ENCODE measurements at places on chromosomes 3 and 15.

DNA sequence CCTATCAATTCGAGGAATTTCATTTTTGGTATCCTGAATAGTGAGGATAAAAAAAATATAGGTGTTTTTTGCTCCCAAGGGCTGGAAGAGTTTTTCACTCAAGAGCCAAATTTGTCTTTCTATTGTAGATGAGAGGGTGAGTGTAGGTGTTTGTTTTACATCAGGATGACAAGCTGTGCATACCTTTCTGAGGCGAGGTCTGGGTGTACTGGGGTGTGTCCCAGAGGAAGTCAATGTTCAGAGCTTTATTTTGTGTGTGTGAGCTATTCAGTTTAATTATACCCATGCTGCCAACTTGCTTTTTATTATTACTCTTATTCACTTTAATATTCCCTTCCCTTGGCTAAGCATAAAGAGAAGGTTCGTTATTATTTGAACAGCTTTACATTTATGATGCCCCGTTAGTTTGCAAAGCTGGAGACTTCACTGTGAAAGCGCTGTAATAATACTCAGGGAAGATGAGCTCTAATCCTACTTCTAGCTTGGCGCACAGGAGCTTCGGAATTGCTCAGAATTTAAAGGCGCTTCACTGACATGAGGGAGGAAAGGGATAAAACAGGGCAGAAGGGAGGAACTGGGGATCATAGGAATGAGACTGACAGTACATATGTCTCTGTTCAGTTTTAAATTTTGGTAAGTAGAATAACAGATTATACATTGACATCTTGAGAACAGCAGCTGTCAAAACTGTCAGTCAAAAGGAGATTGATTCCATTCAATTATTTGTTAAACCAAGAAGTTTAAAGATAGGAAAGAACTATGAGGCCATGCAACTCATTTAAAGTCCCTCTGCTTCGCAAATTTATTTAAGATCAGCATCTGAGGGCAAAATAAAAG lies 117.7 kb upstream of the TP63 start:
- no peak for DNase-seq

GRCh38 chr3:145266368-145266767 lies 894.6 kb downstream of the PLOD2 start:
- DNase-seq, result no peak

DNA sequence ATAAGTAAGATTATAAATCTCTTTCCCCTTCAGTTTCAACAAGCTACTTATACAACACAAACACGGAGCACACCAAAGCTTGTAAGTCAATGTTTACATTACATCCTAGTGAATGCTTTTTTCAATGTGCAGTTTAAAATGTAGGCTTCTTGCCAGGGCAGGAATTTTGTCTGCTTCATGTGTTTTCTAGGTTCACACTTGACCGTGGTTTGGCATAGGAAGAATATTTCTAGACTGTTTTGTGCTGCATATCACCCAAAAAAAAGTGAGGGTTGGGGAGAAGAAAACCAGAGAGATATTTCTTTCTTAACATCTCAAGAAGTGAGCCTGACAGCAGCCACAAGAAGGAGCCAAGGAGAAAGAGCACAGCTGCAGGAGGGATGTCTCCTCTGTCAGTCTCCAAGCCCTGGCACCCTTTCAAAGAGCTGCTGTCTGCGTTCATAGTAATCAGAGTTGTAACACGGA lies 255.8 kb downstream of the MEIS2 start:
- DNase-seq, result no peak

DNA sequence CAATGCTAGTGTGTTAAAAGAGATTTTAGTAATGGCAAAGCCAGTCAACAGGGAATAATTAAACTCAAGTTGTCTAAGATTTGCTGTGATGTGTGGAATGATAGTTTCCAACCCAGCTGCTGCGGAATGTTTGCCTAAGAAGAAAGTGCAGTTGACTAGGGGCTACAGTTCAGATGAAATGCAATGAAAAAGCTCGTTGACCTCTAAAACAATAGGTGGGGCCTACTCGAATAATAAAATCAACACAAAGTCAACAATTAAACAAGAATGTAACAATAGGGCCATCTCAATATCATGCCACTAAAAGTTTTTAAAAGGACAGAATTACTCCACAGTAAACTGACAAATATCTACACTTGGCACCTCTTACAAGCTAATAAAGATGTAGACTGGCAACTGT lies 484.2 kb downstream of the MECOM start:
- no peak for DNase-seq

DNA sequence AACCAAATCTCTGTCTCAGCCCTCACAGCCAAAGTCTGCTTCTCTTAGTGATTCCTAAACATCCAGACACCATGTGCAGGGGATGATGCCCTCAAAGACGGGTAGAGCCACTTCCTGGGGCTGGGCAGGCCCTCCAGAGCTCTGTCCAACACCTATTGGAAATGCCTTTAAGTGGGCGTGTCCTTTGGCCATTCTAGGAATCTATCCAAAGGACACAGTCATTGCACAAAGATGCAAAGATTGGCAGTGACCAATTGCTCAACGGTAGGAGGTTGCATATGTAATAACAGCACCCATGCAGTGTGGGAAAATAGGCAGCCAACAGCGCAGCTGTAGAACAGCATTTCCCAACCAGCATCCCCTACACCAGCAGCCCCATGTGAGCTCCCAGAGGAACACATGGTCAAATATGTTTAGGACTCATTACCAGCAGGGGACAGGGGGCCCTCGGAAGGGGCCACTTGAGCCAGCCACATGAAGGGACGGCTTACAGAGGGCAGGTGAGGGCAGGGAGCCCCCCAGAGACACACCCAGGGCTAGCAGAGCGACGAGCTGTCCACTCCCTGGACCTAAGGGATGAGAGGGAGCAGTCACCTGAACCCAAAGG lies 142.8 kb upstream of the IQSEC1 start:
- DNase-seq, result no peak

GRCh38 chr3:22263042-22263441 lies 512.0 kb upstream of the ZNF385D start:
- no peak for DNase-seq

- DNase-seq, result no peak
Measured at GRCh38 chr3:186166036-186166435, 57.1 kb upstream of the ETV5 start.

DNA sequence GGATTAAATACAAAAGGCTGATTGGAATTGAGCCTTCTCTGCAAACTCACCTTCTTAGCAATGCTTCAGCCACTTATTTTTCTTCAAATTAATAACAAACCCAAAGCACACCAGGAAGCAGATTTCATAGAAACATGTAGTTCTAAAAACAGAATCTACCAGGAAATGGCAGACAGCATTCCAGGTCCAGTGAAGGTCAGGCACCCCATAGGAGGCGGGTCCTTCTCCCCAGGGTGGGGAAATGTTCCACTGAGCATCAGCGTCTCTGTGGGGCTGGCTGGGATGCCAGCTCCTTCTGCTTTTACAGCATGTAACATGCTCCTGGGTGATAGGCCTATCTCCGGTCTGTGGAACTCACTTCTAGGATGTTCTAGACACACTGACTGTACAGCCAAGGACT lies 49.2 kb downstream of the CTNNB1 start:
- DNase-seq, result no peak

DNA sequence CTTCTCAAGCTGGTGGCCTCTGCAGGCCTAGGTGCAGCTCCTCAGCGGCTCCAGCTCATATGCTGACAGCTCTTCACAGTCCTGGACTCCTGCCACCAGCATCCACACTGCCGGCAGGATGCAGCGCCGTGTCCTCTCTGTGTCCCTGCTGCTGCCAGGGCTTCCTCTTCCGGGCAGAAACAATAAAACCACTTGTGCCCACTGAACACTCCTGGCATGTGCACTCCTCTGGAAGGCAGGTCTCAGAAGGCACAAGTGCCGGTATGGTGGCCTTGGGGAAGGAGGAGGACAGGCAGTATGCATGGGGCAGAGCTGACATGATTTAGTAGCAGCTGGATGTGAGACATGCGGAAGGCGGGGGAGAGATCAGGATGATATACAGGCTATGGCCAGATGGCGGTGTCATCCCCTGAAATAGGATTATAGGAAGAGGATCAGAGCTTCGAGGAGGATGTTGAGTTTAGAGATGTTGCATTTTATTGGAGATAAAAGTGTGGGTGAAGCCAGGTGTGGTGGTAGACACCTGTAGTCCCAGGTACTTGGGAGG lies 7.5 kb upstream of the MAN2A2 start:
- peak; percentile 75 for DNase-seq

DNA sequence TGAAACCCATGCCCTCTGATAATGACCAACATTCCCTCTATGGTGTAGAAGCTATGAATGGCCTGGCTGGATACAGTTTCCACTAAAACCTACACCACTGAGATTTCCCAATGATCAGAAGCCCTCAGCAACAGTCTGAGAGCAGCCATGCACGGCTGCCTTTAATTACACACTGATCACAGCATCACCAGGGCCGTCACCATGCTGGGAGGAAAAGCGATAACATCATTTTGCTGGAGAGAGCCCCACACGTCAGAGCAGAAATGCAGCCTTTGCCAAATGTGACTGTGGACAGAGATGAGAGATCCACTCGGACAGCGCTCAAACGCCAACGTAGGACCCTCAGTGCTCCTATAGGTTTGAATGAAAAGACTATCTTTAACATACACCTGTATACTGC lies 135.0 kb downstream of the XXYLT1 start:
- no peak for DNase-seq

- DNase-seq, result peak; percentile 73
Measured at GRCh38 chr3:179558742-179559364, 3.9 kb upstream of the ACTL6A start.

- DNase-seq, result no peak
Measured at GRCh38 chr15:71294251-71294910, 179.1 kb downstream of the THSD4 start.

DNA sequence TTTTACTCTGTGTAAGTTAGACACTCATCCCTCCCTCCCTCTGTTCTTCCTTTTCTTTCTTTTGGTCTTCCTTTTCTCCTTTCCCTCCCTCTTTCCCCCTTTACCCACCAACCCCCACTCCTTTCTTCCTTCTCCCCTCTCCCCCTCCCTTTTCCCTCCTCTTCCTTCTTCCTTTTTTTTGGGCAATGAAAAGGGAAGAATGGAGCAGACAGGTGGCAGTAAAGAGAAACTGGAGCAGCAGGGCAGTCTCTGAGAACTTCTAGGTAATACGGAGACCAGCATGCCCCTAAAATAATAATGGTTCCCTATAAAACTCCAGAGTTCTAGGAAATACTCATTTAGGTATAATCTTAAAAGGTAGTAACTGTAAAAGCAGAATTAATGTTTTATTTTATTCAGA lies 11.4 kb upstream of the GPR171 start:
- no peak for DNase-seq

DNA sequence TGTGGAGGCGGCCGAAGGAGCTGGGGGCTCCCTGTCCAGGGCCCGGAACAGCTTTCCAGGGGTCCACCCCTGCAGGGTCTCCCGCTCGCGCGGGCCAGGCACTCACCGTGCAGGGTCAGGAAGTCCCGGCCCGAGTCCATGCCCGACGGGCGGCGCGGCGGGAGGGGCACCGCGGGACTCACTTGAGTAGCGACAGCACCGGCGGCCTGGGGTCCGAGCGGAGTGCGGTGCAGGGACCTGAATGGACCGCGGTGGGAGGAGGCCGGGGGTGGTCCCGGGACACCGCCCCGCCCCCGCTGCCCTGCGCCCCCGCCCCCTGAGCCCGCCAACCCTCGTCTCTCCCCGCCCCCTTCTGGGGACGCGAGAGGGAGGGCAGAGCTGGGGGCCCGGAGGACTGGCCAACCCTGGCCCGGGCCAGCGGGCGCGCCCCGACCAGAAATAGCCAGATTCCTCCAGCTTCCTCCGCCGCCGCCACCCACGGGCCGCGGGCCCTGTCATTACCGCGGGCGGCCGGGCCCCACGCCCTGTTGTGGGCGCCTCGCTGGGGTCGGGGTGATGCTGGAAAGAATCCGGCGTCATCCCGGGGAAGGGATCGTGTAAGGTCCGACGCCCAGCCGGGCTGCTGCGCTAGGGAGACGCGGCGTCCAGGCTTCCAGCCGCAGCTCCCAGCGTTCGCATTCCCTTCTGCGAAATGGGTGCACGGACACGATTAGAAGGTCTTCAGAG lies at the start of gene PLCD1:
TSS of gene PLCD1 (minus strand) at position 243 of the 726 bp plus-strand sequence. CDS start at position 140, 103 bp downstream.
- peak; percentile 29 for DNase-seq

DNA sequence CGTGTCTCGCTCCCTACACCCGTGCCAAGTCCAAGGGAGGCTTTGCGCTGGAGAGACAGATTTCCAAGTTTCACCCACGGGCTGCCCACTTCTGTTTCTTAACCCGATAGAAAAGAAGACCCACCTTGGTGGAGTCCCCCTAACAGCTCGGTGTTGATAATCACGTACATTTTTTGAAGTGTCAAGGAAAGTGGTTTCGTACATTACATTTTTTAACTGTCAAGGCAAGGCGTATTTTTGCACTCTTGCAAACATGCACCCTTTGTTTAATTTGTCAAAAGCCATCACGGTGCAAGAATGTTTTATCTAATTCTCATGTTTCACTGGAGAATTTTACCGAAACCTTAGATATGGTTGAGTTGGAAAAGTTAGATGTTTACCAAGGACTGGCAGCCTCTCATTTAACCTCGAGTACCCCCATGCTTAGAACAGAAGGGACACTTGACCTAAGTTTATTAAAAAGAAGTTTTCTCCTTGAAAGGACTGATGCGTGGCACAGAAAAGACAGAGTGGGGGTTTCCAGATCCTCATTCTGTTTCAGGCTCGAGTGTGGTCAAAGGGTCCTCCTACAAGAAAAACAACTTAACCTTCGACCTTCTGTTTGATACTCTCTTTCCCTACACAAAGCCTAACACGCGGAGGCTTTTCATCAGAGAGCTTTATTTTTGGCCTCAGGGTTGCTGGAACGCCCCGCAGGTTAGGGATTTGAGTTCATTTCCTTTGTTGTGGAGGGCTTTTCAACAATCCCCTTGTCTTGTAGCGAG lies 882 bp downstream of the GXYLT2 start:
- peak; percentile 49 for DNase-seq

DNA sequence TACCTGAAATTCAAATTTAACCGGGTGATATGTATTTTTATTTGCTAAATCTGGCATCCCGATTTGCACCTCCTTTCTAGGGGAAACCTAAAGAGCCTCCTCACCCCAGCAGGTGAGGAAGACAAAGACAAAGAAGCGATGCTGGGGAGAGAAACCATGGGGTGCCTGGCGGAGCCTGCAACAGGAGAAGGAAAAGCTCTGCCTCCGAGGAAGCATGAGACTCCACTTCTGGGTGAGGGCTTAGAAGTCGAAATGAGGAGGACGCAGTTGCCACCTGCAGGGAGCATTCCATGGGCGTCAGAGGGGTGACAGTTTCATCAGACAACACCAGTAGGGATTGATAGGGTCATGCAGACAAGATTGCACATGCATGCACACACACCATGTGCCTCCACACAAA lies 30.5 kb upstream of the LYZL4 start:
- no peak for DNase-seq

- DNase-seq, result no peak
Measured at GRCh38 chr15:82051664-82052063, 5.8 kb upstream of the MEX3B start.

DNA sequence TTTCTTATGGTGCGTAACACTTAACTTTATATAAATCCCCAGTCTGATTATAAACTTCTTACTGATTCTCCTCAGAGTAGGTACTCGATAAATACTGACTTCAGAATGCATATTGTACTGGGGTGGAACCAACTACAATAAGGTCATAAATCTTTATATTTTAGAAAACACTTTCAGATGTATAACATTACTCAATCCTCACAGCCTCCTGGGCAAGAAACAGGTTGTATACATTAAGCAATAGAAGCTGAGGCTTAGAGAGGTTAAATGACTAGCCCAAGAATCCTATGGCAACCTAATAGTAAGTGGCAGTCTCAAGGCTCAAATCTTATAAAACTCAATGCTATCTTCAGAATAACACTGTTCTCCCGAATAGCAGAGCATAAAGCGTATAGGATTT lies 9.1 kb downstream of the VPS13C start:
- DNase-seq, result no peak
